T-helper 22 cell (primary cell): ENCODE measurements at places on chromosomes 6 and 20.

- DNase-seq = no peak
Observed at GRCh38 chr6:89281779-89282246, 33.3 kb downstream of the GABRR2 start.

- DNase-seq = no peak
Observed at GRCh38 chr20:31595654-31596411, 9.3 kb upstream of the ID1 start.

GRCh38 chr6:63572747-63573075 lies 431 bp downstream of the LOC128125822 start:
- DNase-seq = no peak

GRCh38 chr20:8172191-8172590 lies 40.1 kb downstream of the PLCB1 start:
- no peak for DNase-seq

GRCh38 chr6:163352011-163352685 lies 62.4 kb upstream of the QKI start:
- no peak for DNase-seq

DNA sequence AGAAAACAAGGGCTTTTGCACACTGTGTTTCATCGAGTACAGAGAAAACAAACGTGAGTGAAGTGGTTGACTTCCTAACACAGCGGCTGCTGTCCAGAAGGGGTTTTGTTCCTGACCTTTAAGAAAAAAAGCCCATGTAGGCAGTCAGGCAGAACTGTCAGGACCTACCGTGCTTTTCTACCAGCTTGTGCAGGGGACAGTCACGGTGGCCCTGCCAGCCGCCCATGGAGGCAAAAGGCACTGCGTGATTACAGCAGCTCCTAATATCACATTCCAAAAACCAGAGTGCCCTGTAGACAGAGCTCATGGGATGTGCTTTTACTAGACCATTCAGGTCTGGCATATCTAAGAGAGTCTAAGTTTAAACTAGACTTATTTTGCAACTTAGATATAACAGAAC lies 12.2 kb downstream of the TNFAIP3 start:
- DNase-seq = no peak

DNA sequence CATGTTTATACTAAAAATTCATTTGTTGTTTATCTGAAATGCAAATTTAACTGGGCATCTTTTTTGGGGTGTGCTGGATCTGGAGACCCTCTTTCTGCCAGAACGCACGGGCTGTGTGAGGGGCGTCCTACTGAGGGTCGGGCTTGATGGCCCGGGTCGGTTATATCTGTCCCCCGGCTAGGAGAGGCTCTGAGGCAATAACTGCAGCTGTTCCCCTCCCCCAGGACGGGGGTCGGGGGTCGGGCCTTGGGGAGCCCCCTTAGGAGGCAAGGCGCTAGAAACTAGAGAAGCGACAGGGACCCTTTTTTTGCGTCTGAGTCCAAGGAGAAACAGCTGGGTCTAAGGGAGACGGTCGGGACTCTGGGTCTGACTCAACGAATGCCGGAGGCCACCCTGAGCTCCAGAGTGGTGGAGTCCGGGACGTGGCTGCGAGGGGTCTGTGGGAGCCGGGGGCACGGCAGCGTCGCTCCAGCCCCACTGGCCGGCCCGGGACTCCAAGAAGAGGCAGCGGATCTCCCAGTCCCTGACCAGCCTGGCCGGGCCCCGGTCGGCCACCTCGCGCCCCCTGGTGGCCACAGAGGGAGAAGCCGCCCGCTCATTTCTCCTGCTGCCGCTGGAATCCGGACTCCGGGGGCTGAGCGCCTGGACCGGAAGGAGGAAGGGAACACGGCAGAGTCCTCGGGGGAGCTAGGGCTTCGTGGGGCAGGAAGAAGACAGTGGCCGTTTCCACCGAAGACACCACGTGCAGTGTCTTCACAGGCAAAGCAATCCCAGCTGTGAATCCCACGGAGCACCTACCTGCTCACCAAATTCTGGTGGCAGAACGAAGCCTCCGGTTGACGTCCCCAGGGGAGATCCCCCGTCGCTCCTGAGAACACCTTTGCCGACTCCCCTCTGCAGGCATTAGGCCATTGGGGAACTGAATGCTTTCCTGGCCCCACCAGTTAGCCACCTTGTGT lies 24.0 kb upstream of the SCML4 start:
- DNase-seq = peak; percentile 56

DNA sequence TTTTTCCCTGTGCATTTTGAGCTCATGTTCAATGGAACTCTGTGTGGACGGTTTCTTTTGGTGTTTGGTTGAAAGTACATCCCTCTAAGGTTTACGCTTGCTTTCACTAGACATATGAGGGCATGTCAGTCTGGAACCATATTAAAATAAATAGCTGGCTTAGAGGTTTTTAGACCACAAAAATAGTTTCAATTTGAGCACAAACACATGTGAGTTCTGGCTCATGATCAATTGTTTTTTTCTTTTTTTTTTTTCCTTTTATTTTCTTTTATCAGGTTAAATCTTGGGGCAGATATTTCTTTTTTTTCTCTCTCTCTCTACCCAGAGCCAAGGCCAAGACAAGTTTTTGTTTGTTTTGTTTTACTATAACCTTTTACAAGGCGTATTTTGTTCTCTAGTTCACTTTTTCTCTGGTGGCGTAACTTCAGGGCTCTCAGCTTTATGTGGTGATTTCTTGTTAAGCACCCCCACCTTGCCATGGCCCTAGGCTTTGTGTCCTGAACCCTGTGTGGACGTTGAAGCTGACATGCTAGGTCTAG lies 92.9 kb downstream of the SHLD1 start:
- DNase-seq = no peak

- no peak for DNase-seq
Observed at GRCh38 chr6:95227351-95227750, 350.0 kb upstream of the MANEA start.

- DNase-seq = no peak
Observed at GRCh38 chr20:31637660-31638059, at the start of gene COX4I2. TSS of gene COX4I2 (plus strand) at chr20:31637912. CDS start at chr20:31639018, 1,106 bp downstream.

- DNase-seq = no peak
Observed at GRCh38 chr6:139903411-139904157, 529.1 kb upstream of the CITED2 start.

- no peak for DNase-seq
Observed at GRCh38 chr6:128063850-128064539, 163.1 kb upstream of the THEMIS start.

DNA sequence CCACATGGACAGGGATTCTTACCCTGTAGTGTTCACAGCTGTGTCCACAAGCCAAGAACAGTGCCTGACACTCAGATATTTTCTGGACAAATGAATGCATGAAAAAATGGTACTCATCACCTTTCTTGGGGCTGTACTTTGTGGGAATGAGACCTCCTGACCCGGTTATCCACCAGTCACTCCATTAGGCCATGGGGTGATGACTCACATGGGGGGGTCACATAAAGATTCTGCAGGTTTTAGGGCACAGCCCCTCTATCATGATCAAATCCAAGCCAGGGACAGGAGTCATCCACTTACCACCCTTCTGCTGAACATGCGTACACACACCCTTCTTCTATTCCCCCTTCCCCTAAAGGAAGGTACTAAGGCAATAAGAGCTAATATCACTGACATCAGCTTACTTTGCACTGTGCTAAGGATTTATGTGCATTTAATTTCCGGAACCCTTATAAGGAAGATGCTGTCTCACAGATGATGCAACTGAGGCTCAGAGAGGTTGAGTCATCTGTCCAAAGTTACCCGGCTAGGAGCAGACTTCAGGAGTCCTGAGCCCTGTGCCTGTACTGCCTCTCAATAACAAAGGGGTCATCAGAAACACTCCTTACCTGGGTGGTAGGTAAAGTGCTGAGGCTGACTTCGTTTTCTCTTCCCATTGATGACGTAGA lies 107.8 kb downstream of the NFATC2 start:
- no peak for DNase-seq

- no peak for DNase-seq
Observed at GRCh38 chr6:155273431-155273830, 9.6 kb downstream of the CLDN20 start.

- DNase-seq = no peak
Observed at GRCh38 chr6:2875359-2876191, 27.5 kb downstream of the SERPINB9 start.

GRCh38 chr20:17809362-17810061 lies 109.7 kb downstream of the BANF2 start:
- no peak for DNase-seq

DNA sequence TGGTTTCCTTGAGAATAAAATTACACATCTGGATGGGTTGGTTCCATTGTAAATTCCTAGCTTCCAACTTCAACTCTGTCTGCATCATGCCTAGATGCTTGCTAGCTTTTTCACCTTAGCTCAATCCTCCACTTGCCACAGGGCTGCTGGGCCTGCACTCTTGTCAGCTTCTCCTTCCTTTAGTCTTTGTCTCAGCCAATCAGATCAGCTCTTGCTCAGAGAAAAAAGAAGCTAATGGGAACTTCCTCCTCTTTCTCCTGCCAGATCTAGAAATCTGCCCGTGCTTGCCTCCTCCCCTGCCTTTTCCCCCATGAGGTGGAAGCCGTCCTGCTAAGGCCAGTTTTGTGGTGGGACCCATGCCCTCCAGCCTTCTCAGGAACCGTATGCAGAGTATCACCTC lies 18.5 kb downstream of the RAE1 start:
- no peak for DNase-seq

GRCh38 chr6:165626711-165627110 lies 36.3 kb downstream of the PDE10A start:
- DNase-seq = no peak

- DNase-seq = no peak
Observed at GRCh38 chr6:151681433-151682059, 125.9 kb upstream of the ESR1 start.

GRCh38 chr20:44406572-44407137 lies 51.2 kb downstream of the HNF4A start:
- no peak for DNase-seq

DNA sequence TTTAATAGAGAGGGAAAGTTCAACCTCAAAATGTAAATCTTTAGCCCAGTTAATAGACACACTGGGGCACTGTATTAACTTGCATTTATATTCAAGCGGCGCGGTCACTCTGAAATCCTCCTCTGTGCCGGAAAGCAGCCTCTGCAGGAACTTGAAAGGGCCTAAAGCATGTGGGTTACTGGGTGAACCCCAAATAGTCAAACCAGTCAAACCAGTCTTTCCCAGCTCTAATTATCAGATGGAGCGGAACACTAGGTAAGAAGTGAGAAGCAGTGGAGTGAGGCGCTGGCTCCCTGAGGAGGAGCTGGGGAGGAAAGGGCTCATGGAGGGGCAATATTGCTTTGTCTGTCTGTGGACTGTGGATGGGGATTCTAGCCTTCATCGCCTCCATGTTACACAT lies 531.3 kb downstream of the QKI start:
- DNase-seq = no peak

GRCh38 chr6:121453191-121453590 lies 17.7 kb downstream of the GJA1 start:
- no peak for DNase-seq

DNA sequence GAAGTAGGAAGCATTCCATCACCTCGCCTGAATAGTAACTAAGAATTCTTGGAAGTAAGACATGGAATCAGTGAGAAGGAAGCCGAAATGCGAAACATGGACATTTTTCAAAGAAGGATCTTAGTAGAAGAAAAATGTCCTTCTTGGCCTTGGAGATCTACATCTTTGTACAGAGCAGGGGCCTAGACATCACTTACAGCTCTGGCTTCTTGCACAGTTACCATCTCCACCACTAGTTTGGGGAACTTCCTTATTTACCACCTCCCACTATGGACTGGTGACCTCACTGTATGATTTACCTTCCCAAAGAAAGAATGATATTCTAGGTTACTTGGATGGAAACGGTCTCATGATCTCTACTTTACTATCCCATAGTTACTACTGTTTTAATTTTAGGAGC lies 15.7 kb downstream of the CASS4 start:
- DNase-seq = no peak

GRCh38 chr20:49290608-49291191 lies 12.8 kb upstream of the ZNFX1 start:
- DNase-seq = no peak

- no peak for DNase-seq
Observed at GRCh38 chr6:147382945-147383554, 125.4 kb upstream of the SAMD5 start.

- no peak for DNase-seq
Observed at GRCh38 chr6:49145280-49145679, 317.8 kb downstream of the MMUT start.

GRCh38 chr6:162289972-162290371 lies 437.6 kb downstream of the PRKN start:
- no peak for DNase-seq

GRCh38 chr20:17806107-17806506 lies 106.3 kb downstream of the BANF2 start:
- no peak for DNase-seq

DNA sequence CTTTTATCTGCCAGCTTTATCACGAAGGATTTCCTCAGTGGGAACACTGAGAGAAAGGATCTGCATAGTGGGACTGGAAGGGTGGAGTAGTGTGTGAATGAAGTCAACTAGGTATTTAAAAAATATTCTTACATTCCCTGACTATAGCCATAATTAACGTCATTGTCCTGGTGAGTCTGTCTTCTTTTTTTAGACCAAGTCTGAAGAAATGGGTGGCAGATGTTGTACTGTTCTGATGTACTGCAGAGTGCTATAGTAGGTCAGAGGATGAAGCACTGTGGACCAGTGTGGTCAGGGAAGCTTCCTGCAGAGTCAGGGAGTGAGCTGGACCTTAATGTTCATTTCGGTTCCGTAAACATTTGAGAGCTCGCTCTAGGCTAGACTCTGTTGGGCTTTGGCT lies 11.9 kb downstream of the TULP4 start:
- no peak for DNase-seq

GRCh38 chr6:139194740-139195139 lies 59.9 kb downstream of the HECA start:
- no peak for DNase-seq

GRCh38 chr6:32393665-32394420 lies 13.1 kb downstream of the BTNL2 start:
- DNase-seq = no peak

- no peak for DNase-seq
Observed at GRCh38 chr6:77448546-77448945, 14.7 kb downstream of the HTR1B start.

- DNase-seq = no peak
Observed at GRCh38 chr20:40056171-40056570, 632.9 kb downstream of the MAFB start.

GRCh38 chr6:147621263-147621662 lies 112.8 kb downstream of the SAMD5 start:
- no peak for DNase-seq

DNA sequence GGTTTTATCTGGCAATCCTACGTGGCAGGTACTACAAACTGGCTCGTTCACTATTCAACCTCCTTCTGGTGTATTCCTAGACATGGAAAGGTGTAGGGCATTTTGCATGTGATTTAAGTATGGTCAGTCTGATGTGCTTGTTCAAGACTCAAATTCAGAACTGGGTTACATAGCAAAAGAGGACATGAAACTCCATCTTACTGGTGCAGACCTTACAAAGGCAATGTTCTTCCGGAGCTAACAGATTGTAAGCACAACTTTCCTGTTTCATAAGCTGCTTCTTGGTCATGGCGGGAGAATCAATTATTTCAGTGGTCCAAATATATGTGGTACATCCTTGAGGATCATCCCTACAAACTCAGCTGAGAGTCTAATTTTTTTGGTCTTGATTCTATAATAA lies 703.4 kb downstream of the EPM2A start:
- no peak for DNase-seq

- DNase-seq = no peak
Observed at GRCh38 chr20:7714549-7714948, 225.7 kb downstream of the HAO1 start.

GRCh38 chr6:64155063-64155462 lies 519.5 kb downstream of the PHF3 start:
- DNase-seq = no peak

- no peak for DNase-seq
Observed at GRCh38 chr6:89239338-89239737, 22.2 kb upstream of the GABRR1 start.

- no peak for DNase-seq
Observed at GRCh38 chr6:15441981-15442380, 196.1 kb downstream of the JARID2 start.
